GM10248 (cell line): ENCODE measurements at places on chromosomes 12 and 14.

DNA sequence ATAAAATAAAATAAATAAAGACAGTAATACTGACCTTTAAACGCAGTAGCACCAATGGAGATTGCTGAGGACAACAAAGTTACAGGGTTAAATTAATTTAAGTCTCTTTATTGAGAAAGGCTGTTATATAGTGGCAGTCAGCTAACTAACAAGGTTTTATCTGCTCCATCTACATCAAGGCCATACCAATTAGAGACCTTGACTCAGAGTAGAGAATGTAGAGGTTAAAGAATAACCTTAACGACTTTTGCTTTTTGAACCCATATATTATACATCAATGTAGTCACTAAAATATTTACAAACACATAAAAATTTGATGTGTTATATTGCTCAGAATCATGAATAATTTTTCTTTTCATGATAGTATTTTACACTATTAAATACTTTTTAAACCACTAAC lies 21.6 kb downstream of the OSBPL8 start:
- DNase-seq = no peak

GRCh38 chr12:111664499-111664898 lies 21.3 kb downstream of the BRAP start:
- no peak for DNase-seq

- peak; percentile 69 for DNase-seq
Observed at GRCh38 chr12:121697093-121697698, 15.4 kb upstream of the TMEM120B start.

DNA sequence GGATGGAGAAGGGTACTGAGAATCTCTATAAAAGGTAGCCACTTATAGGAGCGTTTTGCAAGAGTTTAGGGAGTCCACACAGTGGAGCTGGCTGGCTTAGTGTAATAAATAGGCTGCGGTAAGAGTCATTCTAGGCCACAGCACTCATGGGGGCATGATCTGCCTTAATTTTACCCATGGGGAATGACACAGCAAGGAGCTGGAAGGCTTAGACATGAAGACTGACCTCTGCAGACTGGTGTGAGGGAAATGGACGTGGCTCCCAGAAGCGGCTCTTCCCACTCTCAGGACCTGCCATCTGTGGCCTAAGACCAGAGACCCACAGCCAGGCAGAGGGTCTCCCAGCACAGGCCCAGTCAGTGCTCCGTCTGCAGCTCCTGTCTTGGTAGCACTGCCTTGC lies 173.3 kb downstream of the PPM1H start:
- DNase-seq = no peak

DNA sequence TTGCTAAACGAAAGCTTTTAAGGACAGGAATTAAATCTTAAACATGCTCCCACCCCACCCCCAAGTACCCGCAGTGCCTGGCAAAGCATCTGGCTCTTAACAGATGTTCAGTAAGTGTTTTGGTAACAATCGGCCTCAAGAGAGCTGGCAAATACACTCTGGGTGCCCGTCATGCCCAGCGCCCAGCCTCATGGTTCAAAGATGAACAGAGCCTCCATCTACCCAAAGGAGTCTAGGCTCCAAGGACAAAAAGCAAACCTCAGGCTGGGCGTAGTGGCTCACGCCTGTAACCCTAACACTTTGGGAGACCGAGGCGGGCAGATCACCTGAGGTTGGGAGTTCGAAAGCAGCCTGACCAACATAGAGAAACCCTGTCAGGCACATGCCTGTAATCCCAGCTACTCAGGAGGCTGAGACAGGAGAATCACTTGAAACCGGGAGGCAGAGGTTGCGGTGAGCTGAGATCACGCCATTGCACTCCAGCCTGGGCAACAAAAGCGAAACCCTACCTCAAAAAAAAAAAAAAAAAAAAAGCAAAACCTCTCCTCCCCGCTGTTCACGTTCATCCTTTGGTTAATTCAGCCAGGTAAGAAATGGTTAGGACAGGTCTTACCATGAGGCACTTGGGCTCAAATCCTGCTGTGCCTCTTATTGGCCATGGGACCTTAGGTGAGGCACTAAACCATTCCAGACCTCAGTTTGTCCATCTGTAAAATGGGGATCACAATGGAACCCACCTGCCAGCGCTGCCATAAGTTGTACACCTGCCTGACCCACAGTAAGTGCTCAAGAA lies 151.3 kb downstream of the BCL11B start:
- no peak for DNase-seq

- no peak for DNase-seq
Observed at GRCh38 chr12:16323638-16324037, 23.8 kb upstream of the MGST1 start.

- DNase-seq = no peak
Observed at GRCh38 chr12:56522411-56523193, 982 bp downstream of the RBMS2 start.
